ENCODE measurements at places on chromosomes 2 and 18.

DNA sequence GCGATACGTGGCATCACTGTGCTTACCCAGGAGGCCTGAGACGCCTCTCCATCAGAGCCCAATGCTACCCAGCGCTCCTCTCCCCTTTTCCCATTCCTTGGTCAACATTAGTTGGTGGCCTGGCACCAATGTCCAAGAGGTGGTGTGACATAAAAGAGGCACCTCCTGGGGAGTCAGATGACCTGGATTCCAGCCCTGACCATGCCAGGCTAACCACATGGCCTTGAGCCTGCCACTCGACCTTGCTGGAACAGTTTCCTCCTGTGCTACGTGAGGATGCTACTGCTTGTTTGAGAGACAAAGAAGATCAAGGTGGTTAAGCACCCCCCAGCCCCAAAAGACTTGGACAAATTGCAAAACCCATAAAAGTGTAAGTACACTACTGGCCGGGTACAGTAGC lies 76.6 kb downstream of the INPP4A start:
- DNase-seq = no peak

- DNase-seq = peak; percentile 81
These were observed 312.0 kb downstream of the CELF4 start for GRCh38 chr18:37253394-37254235.

GRCh38 chr2:202290316-202290715 lies 24.8 kb downstream of the NOP58 start:
- no peak for DNase-seq

- DNase-seq = no peak
These were observed 171.3 kb downstream of the ARHGAP15 start for GRCh38 chr2:143300536-143300935.

DNA sequence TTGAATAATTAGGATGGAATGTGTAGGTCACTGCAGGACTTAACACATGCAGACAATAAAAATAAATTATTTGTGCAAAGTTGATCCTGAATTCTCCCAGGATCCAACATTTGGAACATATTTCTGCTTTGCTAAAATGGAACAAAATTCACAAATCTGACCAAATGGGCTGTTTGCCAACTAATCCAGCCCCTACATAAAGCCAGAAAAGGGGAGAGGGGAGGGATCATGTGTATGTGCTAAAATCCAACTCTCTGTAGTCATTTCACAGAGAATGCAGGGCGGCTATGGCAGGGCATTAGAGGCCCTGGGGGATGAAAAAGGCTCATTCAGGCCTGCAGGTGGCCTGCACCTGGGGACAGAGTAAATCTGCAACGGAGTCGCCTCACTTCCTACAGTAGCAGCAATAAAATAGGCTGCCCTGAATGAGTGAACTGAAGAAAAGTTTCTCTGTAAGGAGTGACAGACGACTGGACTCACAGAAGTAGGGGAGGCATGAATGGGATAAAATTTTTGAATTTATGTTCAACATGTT lies 4.0 kb upstream of the ZFP36L2 start:
- no peak for DNase-seq

DNA sequence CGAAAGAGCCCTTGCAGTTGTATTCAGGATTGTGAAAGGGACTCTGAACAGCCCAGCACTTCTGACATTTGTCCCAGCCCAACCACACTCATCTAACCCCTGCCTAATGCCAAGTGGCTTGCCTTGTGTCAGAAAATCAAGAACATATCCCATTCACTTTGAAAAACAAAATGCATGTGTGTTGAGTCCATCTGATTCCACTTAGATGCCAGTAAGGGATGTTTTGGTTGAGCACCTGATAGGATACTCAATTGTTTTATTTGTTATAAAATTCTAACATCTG lies 776.8 kb downstream of the BCL11A start:
- DNase-seq = no peak

DNA sequence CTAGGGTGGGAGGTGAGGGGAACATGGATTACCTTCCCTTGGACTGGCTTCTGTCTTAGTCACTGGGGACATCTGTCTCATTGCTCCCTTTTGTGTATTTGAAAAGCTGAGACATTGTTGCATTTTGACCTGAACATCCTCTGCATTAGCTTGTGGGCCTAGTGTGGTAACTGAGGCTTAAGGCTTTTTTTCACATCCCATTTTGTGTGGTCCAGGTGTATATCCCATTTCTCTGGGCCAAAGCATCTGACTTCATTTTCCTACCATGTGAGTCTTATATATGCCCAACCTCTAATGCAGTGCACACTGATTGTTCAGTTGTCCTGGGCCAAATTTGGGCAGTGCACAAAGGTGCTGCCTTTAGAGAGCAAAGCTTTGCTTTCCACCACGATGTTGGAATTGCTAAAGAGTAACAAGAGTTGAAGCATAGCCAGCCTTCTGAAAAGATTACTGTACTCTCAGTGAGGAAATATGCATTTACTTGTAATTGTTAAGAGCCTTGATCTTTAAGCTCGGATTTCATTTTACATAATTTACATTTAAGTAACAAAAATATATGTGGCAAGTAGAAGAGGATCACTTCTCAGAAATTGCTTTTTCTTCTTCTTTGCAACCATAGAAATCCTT lies 13.3 kb downstream of the PRKCE start:
- no peak for DNase-seq

DNA sequence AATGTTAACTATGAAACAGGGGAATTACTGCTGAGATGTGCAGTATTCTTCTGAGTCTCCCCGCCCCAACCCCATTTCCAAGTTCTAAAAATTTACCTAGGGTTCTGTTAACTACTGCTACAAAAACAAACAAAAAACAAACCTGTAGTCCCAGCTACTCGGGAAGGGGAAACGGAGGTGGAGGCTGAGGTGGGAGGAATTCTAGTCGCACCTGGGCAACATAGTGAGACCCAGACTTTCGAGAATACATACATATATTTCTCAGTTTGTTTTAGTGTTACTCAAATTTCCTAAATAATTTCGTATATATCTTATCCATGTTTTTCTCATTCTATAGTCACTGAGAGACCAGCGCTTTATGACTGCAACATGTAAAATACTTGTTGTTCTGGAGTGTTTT lies 989 bp downstream of the STAM2 start:
- no peak for DNase-seq

- no peak for DNase-seq
These were observed 6.4 kb downstream of the MTCL1 start for GRCh38 chr18:8711736-8712135.

- DNase-seq = no peak
These were observed 150.4 kb upstream of the ITGA4 start for GRCh38 chr2:181306785-181307184.

GRCh38 chr2:234689911-234690379 lies 193.1 kb upstream of the ARL4C start:
- no peak for DNase-seq

DNA sequence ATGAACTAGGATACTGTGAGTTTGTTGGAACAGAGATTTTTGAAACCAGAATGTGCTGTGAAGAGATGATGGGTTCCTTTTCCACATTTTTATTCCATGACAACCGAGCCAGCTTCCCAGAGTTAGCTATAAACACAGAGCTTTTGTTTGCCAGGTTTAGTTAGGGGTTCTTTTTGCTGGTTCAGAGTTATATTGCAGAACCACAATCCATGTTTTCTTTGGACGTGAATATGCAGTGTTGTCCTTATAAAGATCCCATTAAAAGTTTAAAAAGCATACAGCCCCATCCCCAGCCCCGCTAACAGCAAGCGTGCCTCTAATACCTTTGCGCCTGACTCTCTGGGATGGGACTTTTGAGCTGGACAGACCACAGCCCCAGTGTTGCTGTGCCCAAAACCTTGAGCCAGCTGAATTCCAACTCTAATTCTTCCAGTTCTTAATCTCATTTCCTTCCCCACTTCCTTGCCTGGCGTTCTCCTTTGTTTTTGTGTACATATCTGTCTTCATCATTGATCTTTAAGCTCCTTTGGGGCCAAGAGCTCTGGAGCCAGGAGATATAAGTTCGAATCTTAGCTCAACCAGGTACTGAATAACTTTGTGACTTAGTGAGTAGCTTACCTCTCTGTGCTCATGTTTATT lies 72.3 kb downstream of the SPATS2L start:
- no peak for DNase-seq

DNA sequence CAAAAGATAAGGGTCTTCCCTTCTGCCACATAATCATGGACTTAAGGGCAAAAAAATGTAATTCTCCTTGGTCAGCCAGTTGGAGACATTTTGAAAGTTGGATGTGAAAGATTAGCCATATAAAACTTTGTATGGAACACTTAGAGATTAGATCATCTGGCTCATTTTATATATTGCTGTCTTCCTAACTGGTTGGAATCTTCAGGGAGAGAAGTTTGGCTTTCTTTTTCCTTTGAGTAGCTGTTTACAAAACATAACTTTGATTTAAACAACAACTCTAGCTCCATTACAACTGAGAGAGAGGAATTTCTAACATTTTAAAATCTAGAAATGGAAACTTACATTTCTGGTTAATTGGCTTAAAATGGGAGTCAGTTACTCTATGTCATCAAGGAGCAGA lies 132.7 kb downstream of the RDH14 start:
- no peak for DNase-seq

DNA sequence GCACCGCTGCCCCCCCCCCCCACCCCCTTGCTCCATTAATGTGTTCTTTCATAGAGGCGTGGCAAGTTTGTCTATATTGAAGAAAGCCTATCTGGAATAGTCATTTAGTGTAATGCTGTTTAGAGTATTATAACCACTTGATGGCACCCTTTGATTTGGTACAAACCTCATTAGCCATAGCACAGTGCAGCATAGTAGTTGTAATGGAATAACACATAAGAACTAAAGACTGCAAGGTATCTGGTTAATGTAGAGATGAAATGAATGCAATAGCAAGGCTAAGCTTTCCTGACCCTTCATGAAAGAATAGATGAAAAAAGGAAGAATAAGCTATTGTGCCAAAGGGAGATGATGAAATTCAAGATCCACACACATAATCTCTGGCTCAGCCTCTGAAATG lies 81.9 kb downstream of the EHBP1 start:
- peak; percentile 32 for DNase-seq

- DNase-seq = no peak
These were observed 54.5 kb downstream of the PLEKHM3 start for GRCh38 chr2:207970826-207971180.

DNA sequence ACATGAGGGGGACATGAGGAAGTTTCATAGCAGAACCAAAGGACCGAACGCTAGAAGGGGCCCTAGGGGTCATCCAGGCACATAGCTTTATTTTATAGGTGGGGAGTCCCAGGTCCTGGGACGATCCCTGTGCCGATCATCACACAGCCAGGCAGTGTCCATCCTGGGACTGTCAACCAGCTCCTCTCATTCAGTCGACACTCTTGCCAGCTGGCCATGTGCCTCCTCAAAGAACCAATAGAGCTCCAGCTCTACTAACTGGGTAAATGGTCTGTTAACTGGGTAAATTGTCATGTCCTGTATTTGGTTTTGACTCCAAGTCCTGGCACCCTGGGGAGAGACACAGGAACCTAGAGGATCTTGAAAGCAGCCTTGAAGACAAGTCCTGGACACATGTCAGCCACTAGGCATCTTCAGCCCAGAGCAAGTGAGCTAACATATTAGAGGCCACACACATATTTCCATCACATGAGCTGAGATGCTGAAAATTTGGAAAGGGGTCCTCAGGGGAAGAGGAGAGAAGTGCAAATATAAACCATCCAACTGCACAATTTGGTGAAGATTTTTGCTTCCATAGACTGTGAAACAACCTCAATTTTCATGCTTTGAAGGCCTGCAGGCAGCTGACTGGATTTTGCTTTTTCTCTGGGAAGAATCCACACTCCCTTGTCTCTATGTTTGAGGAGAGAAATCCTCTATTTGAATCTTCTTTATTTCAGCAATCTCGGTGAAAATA lies 361.1 kb upstream of the SLC14A2 start:
- no peak for DNase-seq

GRCh38 chr18:48663931-48664847 lies 125.4 kb downstream of the CTIF start:
- DNase-seq = no peak

GRCh38 chr2:1972948-1973347 lies 228.6 kb upstream of the PXDN start:
- no peak for DNase-seq

DNA sequence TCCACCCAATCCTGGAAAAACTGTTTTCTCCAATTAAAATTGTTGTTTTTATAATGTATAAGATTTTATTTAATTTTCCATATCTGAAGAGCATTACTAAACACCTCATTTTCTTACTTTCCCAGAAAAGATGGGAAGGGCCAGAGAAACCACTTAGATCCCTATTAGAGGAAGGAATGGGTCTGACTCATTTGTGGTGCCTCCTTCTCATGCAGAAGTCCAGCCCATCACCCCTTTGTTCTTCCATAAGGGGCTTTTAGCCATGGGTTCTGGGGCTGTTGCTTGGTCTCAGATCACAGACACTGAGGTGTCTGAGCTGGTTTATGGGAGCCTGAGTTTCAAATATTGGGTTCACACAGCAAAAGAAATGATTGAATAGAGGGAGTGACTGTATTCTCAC lies 152.2 kb downstream of the ESCO1 start:
- no peak for DNase-seq

DNA sequence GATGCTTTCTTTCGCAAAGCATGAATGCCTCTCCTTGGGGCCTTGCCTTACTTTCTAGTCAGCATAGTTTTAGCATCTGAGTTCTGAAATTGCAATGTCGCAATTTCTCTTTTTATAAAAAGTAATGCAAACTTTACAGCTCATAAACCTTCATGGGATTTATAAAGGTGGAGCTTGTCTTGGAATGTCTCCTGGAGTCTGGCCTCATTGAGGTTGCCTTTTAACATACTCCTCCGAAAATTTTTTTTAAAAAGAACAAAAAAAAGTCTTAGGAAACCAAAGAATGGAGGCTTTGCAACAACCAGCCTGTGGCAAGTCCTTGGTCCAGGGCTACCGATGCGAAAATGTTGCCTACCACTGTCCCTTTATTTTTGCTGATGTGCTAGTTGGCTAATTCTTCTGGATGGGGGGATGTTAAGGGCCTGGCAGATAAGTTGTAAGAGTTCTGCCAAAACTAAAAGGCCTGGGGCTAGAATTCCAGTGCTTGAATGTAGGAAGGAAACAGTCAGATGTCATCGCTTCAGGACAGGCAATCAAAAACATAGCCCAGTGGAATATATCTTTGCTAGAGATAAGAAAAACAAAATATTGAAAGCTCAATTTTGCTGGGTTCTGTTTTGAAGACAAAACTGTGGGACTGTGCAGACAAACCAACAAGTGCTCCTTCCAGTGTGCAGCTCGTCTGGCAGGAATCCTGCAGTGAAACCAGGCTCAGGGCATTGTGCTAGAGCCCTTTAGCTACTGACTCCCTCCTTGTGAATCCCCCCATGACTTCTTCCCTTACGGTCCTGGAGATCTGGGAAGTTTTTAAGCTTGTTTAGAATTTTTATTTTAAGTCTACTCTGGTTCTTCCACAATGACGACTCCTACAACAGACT lies 213.0 kb downstream of the PIEZO2 start:
- DNase-seq = no peak

- DNase-seq = no peak
These were observed 299.2 kb upstream of the TFPI start for GRCh38 chr2:187853381-187853791.

DNA sequence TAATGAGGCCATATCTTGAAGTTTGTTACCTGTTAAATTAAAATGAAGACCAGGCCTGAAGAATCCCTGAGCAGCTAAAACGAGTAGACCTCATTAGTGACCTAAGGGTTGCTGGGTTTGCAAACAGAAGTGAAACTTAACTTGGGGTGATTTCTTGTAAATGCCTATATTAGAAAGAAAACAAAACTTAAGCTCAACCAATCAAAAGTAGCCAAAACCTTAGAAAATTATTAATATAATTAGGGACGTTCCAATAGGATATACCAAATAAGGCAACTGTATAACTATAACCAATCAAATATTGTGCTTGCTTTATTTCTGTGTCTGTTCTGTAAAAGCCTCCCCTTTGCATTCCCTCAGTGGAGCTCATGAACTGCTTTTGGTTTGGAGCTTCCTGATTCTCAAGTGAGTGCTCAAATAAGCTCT lies 137.9 kb upstream of the VRK2 start:
- DNase-seq = no peak

Measured in NCI-H1105 (cell line).